Activated T-cell treated with anti-CD3 and anti-CD28 coated beads for 24 hours (primary cell): ENCODE measurements at places on chromosomes 4 and X.

DNA sequence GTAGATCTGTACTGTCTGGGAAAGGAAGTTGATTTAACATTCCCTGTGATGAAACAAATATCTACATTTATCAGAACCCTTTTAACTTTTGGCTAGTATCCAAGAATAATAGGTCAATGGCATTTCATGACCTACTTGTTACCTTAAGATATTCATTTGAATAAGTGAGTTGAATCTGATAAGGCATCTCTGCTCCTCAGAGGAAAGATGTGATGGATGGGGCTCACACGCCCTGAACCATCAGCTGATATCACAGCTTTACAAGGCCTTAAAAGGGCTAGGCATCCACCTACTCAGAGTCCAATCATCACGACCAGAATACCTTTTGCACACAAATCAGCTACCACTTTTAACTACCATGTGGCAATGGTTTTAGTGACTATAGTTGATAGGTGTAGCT lies 90.2 kb upstream of the PDLIM3 start:
- DNase-seq: no peak

- no peak for DNase-seq
Measured at GRCh38 chr4:130747842-130748241, 1651.9 kb downstream of the C4orf33 start.

- DNase-seq: no peak
Measured at GRCh38 chrX:111123606-111124179, 27.7 kb downstream of the PAK3 start.

DNA sequence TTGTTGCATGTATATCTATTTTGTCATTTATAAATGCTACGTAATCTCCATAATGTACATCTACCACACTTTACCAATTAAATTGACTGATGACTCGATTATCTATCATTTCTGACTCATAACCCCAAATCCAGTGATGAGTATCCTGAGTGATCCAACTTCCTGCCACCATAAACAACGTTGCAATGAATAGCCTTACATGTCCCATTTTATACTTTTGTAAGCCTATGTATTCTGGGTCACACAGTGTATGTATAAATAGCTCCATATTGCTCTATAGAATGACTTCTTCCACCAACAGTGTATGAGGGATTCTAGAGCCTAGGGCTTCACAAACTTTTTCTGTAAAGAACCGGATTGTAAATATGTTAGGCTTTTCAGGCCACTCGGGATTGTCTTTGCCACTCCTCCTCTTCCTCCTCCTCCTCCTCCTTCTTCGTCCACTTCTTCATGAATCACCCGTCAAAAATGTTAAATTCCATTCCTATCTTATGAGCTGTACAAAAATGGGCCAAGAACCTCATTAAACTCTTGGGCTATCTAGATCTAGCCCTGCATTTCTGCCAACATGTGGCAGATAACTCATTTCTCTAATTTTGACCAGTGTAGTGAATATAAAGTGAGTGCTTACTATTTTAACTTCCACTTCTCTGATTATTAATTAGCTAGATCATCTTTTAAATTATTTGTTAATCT lies 672.2 kb upstream of the AMOT start:
- DNase-seq: no peak

DNA sequence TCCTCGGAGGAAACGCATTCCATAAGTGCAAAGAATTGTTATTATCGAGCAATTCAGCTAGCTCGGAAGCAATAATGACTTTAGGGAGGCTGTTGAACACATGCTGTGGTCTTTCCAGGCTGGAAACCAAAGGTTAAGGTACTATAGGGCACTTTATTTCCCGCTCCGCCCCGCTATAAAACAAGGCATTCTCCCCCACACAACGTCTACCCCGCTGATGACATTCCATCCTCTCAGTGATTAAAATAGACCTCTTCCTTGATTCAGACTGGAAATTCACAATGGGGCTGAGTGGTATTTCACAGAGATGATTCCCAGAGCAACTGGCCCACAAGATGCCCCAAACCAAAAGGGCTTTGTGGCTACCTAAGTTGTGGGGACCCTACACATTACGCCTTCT lies 196.4 kb downstream of the STIM2 start:
- no peak for DNase-seq

DNA sequence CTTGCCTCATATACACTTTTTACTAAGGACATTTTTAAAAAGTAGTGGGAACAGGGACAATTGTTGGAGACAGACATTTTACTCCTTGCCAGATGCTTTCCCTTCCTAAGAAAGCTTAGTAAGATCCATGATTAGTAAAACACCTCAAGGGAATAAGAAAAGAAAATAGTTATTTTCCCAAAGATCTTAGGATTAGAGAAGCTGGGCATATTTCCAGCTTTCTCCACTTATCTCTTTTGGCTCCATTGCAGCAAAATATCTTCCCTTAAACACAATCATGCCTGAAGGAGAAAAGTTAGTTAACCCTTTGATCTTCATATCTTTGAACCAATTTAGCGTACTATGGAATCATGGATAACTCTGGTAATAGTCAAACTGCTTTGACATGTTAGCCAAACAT lies 257.9 kb downstream of the PCDH18 start:
- DNase-seq: no peak

- no peak for DNase-seq
Measured at GRCh38 chr4:3673716-3674478, 92.3 kb upstream of the ADRA2C start.

DNA sequence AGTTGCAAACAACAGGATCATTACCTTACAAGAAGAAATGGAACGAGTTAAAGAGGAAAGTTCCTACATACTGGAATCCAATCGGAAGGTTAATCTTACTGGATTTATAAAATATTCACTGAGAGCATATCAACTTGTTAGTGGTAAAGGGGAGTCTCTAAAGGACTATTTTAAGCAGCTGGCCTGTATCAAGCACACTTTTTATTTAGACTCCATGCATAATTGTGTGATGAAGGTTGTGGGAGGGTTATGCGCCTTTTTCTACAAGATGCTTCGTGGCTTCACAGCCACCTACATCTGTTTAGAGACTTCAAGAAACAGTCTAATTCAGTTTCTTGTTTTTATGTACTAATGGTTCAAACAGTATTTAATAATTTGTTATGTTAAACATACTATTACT lies 56.6 kb downstream of the GRSF1 start:
- DNase-seq: no peak

- DNase-seq: no peak
Measured at GRCh38 chr4:117491516-117491915, 406.1 kb upstream of the TRAM1L1 start.

- no peak for DNase-seq
Measured at GRCh38 chr4:26892480-26893150, 32.0 kb downstream of the STIM2 start.

GRCh38 chr4:97645071-97645821 lies 498.0 kb downstream of the STPG2 start:
- DNase-seq: no peak
